ENCODE measurements at places on chromosomes 3 and 15.

- no peak for DNase-seq
These were observed 32.4 kb downstream of the PEAK1 start for GRCh38 chr15:77387365-77388105.

GRCh38 chr3:55185380-55185779 is 257.5 kb upstream of the LRTM1 start:
- DNase-seq, result no peak

- DNase-seq, result no peak
These were observed 102.4 kb upstream of the PRR23E start for GRCh38 chr3:127090218-127091160.

GRCh38 chr3:185701611-185702261 is 115.6 kb downstream of the SENP2 start:
- no peak for DNase-seq

DNA sequence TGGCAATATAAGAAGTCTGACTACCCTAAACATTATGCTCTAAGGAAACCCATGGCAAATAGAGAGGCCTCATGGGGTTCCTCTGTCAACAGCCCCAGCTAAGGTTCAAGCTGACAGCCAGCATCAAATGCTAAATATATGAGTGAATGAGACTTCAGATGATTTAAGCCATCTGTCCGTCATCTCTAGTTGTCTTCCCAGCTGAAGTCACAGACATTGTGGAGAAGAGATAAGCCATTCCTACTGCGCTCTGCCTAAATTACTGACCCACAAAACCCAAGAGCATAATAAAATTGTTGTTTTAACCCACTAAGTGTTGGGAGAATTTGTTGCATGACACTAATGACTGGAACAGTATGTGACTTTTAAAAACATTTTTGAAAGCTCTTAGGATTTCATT is 87.3 kb upstream of the IGSF10 start:
- DNase-seq, result no peak

GRCh38 chr15:68812069-68812468 is 8.6 kb downstream of the ANP32A start:
- DNase-seq, result no peak

DNA sequence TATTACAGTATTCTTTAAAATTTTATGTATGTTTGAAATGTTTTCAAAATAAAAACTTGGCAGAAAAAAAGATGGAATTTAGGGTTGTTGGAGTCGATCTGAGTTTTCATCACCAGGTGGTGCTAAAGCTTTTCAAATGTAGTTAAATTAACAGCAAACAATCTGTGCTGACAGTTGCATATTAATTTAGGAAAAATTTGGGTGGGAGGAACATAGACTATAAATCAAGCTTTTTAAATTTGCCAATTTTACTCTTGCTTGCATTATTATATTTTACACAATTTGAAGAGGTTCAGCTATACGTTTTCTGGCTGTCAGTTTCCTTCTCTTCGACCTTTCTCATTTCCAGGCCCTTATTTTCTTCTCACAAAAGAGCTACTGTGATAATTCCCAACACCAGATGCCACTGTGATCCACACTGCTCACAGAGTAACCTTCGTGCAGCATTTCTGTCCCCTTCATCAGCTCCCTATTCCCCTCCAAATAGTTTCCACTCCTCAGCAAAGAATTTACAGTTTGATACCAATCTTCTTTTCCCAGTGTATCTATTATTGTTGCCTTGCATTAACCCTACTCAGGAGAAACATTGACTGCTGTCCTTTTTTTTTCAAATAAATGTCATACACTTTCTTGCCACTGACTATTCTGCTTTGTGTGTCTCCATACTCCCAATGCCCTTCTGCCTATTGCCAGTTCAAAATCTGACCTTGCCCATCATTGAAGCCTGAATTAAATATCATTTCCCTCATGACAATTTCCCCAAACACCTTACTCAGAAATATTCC is 53.4 kb upstream of the EIF5A2 start:
- DNase-seq, result peak; percentile 23

- no peak for DNase-seq
These were observed 915 bp upstream of the APH1B start for GRCh38 chr15:63276342-63277037.

DNA sequence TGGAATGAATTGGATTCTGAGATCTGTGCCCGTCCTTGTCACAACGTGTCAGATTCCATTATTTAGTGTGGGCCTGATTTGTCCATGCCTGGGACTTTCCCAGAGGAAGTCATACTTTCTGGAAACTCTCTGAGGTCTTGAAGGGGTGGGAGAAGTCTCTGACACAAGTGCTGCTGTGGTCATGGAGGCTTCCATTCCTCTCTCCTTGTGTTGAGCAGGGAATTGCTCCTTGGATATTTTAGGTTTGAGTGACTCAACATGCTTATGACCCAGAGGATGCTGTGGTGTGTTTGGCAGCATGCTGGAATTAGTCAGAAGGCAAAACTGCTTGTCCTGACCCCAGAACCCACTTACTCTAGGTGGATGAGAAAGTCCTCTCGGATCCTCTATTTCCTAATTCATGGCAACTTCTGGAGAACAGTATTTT is 132.1 kb downstream of the LPP start:
- DNase-seq, result no peak

GRCh38 chr15:45572617-45573016 is 14.6 kb upstream of the BLOC1S6 start:
- DNase-seq, result no peak

GRCh38 chr3:37210230-37210629 is 35.8 kb upstream of the LRRFIP2 start:
- DNase-seq, result no peak

DNA sequence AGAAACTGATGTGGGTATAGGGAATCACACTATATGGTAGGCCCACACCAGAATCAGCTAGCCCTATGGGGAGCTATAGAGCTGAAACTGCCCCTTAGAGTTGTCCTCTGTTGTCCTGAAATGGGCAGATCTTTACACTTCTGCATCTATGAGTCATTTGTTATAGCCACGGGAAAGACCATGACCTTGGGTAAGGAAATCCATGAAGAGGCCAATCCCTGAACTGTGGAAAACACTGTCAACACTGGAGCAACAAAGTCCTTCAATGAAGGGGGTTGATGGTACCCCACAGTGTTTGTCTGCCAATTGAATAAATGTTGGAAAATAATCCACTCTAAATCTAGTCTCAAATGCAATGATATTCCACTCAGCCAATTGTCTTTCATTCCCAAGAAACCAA is 5.2 kb upstream of the CD200R1 start:
- DNase-seq, result no peak

DNA sequence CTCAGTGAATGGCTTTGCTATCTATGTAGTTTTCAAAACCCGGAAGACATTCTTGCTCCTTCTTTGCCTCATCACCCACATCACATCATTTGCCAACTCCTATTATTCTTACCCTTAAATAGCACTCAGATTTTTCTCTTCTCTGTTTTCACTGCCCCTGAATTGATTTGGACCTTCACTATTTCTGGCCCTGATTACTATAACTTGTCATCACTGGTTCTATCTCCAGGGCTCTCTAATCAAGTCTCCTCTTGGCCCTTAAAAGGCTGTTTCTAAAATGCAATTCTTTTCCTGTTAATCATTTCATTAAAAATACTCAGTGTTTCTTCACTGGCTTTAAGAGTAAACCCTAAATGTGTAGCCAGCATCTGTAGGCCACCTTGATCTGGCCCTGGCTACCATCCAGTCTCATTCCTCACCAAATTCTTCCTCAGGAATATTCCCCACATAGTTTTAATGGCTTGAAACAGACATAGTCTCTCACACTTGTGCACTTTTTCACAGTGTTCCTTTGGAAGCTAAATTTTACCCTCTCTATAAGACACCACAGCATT is 437.1 kb upstream of the CBLB start:
- no peak for DNase-seq

DNA sequence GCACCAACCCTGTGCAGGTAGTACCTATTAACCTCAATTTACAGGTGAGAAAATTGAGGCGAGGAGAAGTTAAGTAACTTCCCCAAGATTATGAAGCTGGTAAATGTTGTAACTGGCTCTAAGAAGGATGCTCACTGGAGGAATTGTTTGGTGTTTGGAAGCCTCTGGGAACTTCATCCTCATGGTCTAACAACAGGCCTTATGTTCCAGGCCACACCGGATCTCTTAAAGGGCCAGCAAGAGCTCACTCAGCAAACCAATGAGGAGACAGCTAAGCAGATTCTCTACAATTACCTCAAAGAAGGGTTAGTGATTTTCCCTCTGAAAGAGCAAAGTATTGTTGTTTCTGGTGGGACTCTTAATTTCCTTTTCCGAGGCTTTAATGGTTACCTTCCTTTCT is 63.9 kb downstream of the CGNL1 start:
- DNase-seq, result no peak

DNA sequence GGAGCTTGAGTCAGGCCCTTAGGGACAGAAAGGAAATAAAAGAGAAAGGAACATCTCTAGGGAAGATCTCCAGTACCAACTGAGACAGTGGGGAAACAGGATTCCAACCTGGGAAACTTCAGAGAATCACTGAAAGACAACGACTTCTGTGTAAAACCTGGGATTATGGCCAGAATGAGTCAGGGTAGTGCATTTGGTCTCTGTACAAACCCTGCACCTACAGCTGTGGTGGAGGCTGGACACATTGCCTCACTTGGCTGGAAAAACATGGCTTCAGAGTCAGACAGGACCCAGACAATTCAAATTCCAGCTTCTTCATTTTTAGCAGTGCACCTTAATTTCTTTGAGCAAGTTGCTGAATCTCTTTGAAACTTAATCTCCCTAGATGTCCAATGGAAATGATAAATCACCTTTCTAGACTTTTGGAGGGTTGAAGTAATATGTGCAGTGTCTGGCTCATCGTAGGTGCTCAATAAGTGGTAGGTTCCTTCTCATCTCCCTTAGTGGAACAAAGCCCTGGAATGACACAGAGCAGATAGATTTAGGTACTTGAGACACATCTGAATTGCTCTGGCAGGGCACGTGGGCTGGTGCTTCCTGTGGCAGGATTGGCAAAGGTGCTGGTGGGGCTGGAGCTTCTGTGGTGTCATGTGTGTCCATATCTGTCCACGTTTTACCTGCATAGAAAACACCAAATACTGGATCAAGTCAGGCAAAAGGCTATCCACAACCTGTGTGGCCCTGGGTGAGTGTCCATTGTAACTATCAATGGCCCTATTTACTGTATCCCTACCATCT is 6.1 kb upstream of the CLSTN2 start:
- DNase-seq, result no peak

GRCh38 chr15:85555875-85556617 is 175.6 kb downstream of the AKAP13 start:
- no peak for DNase-seq

DNA sequence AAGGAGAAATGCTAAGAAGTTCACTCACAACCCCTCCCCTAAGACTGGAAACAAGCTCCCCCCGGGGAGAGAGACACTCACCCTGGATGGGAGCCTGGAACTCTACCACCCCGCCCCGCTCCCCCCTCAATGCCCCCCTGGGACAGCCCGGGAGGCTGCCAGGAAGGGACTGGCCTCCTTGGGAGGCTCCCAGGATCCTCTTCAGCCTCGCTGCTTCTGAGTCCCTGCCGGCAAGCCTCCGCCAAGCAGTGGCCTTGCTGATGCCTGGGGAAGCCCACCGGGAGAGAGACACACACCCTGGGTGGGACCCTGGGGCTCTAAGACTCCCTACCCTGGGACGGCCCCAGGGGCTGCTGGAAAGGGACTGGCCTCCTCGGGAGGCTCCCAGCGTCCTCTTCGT is 33.4 kb downstream of the CPEB1 start:
- no peak for DNase-seq

DNA sequence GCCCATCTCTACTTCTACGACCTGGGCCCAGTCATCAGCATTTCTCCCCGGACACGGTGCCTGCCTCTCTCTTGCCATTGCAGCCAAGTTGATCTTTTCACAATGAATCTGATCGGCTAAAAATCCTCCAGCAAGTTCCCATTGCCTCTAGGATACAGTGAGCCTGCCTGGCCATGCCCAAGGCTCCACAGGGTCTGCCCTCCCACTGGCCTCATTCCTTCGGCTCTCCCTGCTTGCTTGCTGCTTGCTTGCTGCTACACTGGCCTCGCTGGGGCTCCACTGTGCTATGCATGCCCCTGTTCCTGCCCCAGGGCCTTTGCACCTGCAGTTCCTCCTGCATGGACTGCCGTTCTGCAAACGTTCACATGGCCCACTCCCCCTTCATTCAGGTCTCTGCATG is 2.0 kb downstream of the ABTB1 start:
- DNase-seq, result no peak

DNA sequence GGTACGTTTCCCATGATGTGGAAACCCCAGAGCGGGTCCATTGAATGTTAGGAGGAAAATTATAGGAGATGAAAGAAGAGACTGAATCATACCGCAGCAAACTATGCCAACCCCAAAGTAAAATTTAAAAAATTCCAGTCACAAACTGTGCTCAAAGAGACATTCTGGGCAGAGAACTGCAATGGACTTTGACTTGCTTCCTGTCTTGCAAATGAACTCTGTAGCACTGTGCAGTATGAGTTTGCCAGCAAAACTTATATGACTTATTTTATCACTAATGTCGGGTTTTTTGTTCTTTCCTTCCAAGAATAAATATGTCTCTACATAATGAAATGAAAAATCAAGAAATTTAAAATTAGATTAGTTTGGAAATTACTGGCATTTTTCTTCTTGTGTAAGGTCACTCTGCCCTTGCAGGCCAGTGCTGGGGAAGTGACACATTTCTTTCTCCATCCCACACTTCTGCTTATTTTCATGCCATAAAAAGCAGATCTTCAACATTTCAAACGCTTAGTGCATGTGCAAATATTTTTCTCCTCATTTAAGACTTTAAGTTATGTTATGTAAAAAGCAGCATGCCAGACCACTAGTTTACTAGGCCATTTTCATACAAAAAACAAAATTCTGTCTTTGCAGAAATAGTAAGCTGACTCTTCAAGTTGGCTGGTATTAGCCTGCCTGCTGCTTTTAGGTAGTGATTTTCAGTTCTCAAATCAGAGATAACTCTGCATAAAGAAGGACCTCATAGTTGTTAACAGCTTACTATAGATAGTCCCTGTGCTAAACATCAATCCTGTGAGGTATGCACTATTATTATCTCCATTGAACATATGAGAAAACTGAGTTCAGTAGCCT is 32.2 kb upstream of the SSR3 start:
- no peak for DNase-seq

DNA sequence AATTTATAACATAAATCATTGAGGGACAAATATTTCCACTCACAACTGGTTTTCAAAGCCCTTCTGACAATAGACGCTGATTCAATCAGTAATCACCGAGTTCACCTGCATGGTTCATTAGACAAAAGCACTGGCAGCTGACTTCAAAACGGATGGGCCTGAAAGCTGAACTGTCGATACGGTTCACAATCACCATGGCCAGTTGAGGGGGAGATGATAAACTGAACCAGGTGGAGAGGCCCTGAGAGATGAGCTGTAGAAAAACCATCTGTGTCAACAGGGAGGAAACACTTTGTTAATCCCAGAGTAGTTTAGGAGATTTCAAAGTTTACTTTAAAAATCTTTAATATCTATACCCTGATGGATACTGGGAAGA is 75.0 kb downstream of the PEX5L start:
- no peak for DNase-seq

GRCh38 chr3:95177096-95177495 is 1114.2 kb downstream of the NSUN3 start:
- DNase-seq, result no peak

Measured in NCI-H2029 (cell line).